ENCODE measurements at places on chromosomes 7 and 10.

DNA sequence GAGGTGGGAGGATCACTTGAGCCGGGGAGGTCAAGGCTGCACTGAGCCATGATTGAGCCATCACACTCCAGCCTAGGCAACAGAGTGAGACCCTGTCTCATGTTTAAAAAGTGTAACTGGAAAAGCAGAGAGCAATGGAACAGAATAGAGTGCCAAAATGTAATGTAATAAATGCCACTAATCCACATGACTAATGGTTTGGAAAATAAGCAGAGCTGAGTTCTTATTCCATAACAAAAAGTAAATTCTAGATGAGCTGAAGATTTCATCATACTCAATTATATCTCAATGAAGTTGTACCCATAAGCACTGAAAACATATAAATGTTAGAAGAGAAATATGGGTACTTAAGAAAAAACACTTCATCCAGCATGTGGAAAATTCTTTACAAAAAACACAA lies 132.6 kb downstream of the USP6NL start:
- no peak for DNase-seq

DNA sequence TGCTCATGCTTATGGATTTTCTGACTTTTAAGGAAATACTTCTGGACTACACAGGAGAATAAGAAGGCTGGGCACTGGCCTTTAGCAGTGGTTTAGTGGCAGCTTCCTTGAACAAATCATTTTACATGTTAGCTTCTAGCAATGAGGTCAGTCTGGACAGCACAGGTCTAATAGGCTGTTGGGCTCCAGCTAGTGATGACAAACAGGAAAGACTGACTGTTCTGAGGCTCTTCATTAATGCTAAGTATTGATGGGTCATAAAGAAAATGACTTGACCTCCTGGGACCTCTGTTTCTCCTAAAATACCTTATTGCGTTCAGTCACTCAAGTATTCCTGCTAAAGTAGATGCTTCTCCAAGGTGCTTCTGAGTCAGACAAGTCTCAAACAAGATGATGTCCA lies 4.9 kb upstream of the RHOBTB1 start:
- DNase-seq = no peak

GRCh38 chr10:71259815-71260501 lies 47.6 kb downstream of the UNC5B start:
- no peak for DNase-seq

- DNase-seq = no peak
These were observed 62.5 kb upstream of the RAPGEF5 start for GRCh38 chr7:22419488-22419887.

GRCh38 chr10:68562661-68563570 lies 2.8 kb downstream of the TET1 start:
- DNase-seq = no peak

DNA sequence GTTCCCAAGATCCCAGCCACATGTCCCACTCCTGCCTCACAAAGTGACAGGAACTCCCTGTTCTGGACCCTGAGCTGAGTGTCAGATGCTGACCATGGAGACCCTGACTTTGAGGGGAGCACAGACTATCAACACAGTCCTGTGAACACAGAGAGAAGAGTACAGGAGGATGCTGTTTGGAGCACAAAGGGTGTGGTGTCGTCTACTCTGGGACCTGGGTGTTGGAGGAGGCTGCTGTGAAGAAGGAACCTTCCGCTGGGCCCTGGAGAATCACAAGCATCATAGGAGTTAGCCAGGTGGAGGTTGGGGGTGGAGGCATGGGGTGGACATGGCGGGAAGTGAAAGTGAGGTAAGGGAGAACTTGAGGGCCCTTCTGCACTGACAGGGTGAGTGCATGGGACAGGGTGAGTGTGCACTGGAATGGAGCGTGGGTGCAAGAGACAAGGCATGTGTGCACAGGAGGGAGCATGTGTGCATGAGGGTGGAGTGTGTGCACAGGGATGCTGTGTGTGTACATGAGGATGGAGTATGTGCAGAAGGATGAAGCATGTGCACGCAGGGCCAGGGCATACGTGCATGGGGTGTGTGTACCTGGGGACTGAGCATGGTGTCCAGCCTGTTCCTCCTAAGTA lies 70.7 kb upstream of the ANTXRL start:
- no peak for DNase-seq

- no peak for DNase-seq
These were observed 6.9 kb upstream of the GSTO2 start for GRCh38 chr10:104262055-104262454.

DNA sequence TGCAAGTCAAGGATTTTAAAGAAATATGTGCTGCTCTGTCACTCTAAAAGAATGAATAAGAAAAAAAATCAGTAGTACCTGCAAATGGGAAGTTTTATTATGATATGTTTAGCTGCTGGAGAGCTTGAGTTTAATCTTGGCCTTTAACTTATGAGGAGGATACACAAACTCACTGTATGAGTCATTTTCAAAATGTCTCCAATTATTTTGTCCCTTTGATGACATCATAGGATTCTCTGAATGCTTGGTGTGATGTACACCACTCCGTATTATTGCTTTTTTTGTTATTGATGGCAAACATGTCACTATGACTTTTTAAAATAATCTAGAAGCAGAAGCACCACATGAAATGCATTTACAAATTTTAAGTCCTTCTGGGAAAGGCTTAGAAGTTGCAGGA lies 125.8 kb downstream of the RALA start:
- peak; percentile 53 for DNase-seq

DNA sequence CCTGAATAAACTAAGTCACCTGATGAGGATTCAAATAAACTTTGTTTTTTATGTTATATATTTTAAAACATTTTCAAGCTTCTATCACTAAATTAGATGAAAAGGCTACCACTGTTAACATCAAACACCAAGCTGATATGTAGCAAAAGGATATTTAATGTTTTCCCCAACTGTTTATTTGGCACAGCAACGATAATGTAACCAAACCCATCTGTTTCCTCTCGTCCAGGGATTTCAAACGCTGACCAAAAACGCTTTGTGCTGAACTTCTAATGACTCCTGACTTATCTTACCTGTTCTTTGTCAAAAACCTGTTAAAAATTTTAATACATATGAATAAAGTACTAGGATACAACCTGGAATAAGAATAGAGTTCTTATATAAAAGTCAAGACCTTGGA lies 30.5 kb downstream of the DCLRE1A start:
- DNase-seq = no peak

GRCh38 chr7:77252506-77252905 lies 52.9 kb upstream of the FGL2 start:
- DNase-seq = no peak

- no peak for DNase-seq
These were observed 32.1 kb downstream of the VSTM4 start for GRCh38 chr10:49083261-49083660.

- DNase-seq = no peak
These were observed 550 bp upstream of the CREM start for GRCh38 chr10:35126062-35126529.

DNA sequence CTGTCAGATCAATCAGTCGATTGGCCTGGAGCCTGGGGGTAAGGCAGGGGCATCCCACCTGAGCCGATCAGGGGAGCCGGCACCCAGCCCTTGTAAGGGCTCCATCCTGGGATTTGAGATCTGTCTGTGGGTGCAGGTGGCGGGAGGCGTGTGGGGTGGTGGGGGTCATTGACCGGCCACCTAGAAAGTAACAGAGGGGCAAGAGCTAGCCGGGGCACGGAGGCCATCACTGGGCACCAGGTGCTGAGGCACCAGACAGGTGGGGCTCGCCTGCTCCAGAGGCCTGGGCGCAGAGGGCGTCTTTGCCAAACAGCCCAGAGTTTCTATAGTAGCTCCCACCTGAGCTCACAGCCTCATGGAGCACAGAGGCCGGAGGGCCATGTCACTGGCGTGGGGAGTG lies 55.5 kb upstream of the ADGRA1 start:
- no peak for DNase-seq

DNA sequence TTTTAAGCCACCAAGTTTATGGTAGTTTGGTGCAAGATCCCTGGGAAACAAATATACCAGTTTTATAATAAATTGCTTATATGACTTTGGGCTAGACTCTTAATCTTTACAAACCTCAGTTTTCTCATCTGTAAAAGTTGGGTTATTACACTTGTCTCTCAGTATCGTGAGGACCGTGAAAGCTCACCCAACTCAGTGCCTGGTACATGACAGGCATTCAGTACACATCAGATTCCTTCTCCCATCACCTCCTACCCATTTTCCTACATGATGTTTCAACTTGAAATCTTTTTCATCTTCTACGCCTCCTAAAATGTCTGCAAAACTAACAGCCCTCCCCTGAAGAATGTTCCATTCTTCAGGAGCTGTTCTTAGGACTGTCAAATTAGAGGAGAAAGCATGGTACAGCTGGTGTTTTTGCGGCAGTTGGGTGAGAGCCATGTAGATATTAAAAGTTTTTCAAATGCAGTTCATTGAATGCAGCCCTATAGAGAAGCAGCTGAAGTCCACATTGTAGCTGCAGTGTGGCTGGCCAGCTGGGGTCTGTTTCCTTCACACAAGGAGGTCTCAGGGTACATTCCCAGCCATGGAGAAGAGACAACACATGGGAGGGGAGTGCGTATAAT lies 812.8 kb downstream of the LRMDA start:
- no peak for DNase-seq

GRCh38 chr10:88918191-88918905 lies 34.2 kb downstream of the ACTA2 start:
- no peak for DNase-seq

- no peak for DNase-seq
These were observed 333.9 kb downstream of the ADRA2A start for GRCh38 chr10:111410740-111411139.

DNA sequence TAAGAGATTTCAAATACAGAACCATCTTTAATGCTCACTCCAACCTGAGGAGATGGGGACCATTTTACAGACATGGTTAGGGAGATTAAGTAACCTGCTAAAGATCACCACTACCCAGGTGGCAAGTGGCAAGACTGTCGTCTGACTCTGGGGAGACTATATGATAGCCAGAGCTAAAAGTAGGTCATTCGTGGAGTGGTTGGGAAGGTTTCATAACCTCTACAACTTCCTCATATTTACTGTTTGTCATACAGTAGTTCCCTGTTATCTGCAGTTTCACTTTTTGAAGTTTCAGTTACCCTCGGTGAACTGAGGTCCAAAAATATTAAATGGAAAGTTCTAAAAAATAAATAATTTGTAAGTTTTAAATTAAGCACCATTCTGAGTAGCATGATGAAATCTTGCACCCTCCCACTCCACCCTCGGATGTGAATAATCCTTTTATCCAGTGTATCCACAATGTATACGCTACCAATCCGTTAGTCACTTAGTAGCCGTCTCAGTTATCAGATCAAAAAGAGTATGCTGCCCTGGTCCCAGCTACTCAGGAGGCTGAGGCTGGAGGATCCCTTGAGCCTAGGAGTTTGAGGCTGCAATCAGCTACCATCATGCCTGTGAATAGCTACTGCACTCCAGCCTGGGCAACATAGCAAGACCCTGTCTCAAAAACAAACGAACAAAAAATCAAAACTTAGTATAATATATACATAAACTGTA lies 14.9 kb upstream of the LGI1 start:
- DNase-seq = no peak

DNA sequence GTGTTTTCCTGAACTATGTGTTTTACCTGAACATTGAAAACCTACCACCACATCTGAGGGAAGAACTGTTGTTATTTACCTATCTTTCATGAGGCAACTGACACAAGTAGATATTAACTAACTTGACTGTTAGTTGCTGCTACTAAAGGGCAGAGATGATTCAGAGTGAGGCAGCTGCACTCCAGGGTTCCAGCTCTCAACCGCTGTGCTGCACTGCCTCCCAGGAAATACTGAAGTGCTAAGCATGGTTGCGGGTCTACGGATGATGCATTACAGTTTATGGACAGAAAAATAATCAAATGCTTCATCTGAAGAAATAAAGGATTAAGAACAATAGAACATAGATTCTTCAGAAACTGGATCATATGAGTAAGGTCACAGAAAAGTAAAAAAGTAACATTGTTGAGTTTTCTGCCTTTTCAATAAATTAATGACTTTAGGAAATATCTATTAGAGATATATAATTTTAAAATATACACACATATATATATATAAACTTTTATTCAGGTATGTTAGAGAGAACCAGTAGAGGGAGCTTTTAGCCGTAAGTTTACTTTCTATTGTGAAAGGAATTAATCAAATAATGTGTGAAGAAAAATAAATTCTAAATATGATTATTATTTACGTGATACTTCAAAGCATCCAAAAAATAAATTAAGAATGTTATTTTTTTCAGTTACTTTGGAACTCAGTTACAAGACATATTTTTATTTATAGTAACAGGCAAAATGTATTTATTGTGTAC lies 620.0 kb downstream of the CNTNAP2 start:
- DNase-seq = no peak

DNA sequence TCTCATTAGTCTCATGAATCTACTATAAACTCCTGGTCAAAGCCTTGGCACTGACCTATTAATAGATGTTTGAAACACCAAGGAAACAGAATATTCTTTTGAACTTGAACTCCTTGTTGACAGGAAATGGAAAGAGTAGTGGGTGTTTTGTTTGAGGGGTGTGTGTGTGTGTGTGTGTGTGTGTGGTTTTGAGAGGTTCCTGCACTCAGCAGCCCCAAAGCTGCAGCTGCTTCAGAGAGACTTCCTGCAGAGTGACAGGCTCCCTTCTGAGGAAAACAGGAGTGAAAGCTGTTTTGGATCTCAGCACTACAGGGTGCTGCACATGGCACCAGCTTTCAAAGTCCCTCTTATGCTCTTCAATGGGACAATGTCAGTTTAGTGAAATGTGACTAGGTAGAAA lies 546.5 kb upstream of the STEAP1 start:
- DNase-seq = no peak

Measured in amniotic stem cell (primary cell).